ENCODE measurements at places on chromosomes 6 and 20. TPM values are rescaled to one million over a fixed set of nuclear protein-coding genes. Genes with fewer than 3 reads are reported as not detected.

GRCh38 chr6:137237413-137238170, 18.4 kb upstream of the IFNGR1 start:
- no peak for DNase-seq

DNA sequence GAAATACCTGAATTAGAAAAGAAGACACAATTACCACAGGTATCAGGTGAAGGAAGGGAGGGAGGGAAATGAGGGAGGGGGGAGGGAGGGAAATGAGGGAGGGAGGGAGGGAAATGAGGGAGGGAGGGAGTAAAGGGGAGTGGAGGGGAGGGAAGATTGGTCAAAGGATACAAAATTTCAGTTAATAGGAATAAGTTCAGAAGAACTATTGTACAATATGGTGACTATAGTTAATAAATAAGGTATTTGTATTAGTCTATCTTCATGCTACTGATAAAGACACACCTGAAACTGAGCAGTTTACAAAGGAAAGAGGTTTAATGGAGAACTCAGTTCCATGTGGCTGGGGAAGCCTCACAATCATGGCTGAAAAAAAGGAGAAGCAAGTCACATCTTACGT, 185.7 kb downstream of the EYA2 start:
- no peak for DNase-seq

DNA sequence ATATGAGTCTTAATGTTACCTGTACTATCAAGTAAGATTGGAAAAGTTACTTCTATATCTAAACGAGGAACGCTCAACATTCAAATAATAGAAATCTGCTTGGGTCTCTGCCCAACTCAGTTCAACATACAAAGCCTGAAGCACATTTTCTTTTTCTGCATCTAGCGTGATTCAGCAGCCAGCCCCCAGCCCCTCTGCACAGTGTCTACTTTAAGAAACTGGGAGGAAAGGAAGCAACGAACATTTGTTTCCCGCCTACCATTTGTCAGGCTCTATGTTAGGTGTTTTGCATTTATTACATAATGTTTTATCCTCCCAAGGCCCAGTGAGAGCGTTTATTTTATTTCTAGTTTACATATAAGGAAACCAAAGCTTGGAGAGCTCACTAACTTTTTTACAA, 17.3 kb downstream of the PHACTR1 start:
- DNase-seq: no peak

GRCh38 chr6:158796353-158796752, 22.8 kb downstream of the EZR start:
- no peak for DNase-seq

DNA sequence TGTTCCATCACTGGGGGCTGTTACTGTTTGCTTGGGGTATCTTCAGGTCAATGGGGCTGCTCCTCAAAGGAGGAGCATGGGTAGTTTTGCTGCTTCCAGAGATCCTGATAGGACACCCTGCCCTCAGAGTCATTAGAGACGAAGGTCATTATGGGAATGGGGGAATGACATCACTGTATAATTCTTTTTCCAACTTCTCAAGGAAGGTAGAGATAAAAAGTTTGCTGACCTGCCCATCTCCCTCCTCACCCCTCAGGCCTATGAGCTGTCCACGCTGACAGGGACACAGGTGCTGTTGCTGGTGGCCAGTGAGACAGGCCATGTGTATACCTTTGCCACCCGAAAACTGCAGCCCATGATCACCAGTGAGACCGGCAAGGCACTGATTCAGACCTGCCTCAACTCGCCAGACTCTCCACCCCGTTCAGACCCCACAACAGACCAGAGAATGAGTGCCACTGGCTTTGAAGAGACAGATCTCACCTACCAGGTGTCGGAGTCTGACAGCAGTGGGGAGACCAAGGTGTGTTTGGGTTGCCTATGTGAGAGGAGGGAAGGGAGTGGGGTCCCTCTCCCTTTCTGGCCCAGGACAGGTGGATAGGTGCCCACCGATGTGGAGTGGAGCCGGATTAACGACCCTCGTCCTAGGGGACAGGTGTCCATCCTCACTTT, 2.7 kb downstream of the SRF start:
- DNase-seq: no peak

GRCh38 chr6:5390177-5390576, 128.9 kb downstream of the FARS2 start:
- no peak for DNase-seq

GRCh38 chr6:33699739-33700138, 11.8 kb downstream of the UQCC2 start:
- DNase-seq: no peak

DNA sequence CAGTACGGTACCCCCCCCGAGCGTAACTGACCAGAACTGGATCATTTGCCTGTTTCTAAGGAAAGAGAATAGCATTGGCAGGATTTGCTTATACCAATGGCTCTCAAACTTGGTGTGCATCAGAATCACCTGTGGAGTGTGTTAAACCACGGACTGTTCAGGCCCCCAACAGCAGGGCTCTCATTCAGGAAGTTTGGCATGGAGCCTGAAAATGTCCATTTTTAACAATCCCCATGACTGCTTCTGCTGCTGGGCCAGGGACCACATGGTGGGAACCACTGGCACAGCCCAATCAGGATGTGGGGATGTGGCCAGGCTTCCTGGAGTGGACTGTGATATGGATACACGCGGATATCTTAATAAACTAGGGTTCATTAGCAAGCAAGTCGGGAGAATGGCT, 53.9 kb downstream of the GTF2H5 start:
- DNase-seq: no peak

DNA sequence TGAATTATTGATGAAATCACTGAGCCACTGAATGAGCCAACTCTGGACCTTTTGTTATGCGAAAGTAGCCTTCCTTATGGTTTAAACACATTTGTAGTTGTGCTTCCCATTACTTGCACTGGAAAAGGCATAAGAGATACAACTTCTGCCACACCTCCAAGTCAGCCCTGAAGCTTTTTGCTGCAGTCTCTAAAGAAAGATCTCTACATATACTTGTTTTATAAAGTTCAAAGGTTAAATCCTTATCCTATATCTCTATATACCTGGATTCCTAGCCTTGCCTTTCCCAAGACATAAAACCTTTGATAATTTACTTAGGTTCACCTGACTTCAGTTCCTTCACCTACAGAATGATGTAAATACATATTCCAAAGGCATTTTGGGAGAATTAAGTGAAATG, 132.0 kb downstream of the PTPRK start:
- no peak for DNase-seq

DNA sequence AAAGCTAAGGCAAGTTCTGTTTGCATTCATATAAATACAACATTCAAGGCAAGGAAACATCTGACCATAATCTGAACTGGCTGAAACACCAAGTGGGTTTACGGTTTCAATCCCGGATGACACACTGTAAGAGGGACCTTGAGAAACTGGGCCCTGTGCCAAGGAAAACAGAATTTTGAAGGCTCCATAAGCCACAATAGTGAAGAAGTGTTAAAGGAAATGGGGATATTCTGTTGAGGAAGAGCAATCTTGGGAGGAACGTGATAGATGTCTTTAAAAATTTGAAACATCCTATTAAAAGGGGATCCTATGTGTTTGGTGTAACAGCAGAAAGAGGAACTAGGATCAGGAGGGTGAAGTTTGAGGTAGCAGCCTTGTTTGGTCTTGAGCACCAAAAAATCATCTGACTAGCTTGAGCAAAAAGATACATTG, 82.4 kb upstream of the TAB2 start:
- no peak for DNase-seq

DNA sequence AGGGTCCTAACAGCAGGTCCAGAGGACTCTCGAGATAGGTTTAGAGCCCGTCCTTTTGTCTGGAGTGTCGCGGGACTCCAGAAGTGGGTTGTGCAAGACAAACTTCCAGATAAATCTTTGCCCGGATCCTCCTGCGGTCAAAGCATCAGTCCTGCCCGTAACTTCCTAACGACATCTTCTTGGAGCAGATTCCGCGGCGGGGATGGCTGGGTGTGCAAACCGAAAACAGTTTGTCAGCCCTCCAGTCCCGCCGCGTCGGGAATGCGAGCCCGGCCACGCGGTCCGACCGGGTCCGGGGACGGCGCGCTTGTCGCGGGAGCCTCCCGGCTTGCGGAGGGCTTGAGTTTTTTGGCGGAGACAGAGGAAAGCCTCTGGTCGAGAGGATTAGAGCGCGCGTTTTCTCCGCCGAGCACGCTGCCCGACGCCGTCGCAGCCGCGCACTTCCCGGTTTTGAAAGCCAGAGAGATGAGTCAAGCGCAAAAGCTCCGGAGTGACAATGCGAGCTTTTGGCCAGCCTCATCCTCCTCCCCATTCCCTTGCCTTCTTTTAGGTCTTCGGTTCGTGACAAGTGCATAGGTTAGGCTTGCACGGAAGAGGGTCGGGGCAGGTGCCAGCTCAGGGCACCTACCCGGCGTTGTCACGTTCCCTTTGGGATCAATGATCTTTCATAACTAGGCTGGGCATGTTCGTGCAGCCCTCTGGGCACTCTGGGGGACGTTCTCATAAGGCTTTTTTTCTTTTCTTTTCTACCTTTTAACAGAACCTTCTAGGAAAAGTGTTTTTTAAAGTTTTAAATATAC, 91.3 kb upstream of the PRDM1 start:
- DNase-seq: peak; percentile 56

DNA sequence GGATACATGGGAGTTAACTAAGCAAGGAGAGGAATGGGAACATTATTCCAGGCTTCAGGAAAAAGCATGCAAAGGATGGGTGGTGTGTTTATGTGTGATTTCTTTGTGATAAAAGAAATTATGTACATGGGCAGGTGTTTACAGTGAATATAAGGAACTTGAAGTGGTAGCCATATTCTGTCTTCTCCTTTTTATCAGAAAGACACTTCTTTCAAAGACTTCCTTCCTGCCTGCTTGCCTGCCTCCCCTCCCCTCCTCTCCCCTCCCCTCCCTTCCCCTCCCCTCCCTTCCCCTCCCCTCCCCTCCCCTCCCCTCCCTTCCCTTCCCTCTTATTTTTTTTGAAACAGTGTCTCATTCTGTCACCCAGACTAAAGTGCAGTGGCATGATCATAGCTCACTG, 14.4 kb downstream of the CYB5R4 start:
- no peak for DNase-seq

DNA sequence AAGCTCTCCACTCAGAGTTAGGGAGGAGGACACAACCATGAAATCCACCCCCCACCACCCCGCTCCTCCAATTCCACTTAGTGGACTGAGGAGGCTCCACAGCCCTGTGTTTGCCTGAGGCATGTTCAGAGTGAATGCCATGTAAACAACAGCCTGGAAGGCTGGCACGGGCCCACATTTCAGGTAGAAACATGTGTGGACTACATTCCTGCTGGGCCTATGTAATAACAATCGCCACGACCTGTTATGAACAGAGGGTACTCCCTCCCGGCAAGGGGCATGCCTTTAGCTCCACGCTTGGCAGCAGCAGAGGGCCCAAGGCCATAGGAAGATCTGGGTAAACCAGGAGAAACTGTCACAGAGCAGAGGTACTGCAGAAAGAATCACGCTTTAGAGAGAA, 65.5 kb downstream of the ISM1 start:
- DNase-seq: no peak

GRCh38 chr20:38330638-38331037, 15.6 kb upstream of the LBP start:
- DNase-seq: no peak

- DNase-seq: no peak
These were observed 83.3 kb downstream of the SMPDL3A start for GRCh38 chr6:122872311-122872710.

GRCh38 chr6:107116931-107117330, 1.6 kb upstream of the BEND3 start:
- DNase-seq: no peak

DNA sequence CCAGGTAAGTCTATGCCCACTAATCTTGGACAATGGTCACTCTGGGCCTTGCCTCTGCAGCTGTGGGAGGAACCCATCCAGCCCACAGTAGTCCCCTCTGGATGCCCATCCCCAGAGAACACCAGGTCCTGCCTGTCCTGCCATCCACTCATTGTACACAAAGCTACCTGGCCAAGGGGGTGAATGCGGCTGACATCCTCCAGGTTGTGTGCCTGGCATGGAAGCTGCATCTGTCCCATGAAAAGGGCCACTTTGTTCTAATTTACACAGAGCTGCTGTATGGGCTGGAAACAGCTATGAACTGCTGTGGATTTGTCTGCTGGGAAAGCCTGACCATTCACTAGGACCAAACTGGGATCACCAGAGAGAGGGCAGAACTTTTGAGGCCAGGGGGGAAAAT, 324.8 kb downstream of the LRFN2 start:
- DNase-seq: no peak

- DNase-seq: no peak
These were observed 232.2 kb downstream of the ERMARD start for GRCh38 chr6:169983651-169984050.

- DNase-seq: no peak
These were observed 192.2 kb upstream of the DTNBP1 start for GRCh38 chr6:15854826-15855710.

DNA sequence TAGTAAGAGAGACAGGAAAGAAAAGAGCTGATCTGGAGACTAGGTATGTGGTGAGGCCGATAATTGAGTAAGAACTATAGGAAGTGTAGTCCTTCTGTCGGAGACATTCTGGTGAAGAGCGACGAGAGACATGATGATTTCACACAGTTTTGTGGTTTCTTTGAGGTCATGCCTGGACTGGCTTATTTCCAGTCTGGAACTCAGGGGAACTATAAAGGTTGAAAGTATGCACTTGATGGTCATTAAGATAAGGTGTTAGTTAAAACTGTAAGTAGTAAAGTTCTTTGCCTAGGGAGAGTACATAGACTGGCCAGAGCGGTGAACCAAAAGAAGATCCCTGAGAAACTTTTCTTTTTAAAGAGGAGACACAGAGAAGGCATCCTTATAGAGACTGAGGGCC, 68.8 kb downstream of the RFX6 start:
- no peak for DNase-seq

- no peak for DNase-seq
These were observed 97.1 kb upstream of the PRDM1 start for GRCh38 chr6:105988812-105989577.

Gene MRPL14
- 37.2 TPM for total RNA-seq

Gene ADGRG6
- 2.6 TPM for total RNA-seq

Gene ZNF311
- total RNA-seq: 0.10 TPM

Gene ZNF217
- 7.4 TPM for total RNA-seq

Gene IMPG1
- not detected for total RNA-seq

Gene PSORS1C2
- total RNA-seq: not detected

Gene HCK
- total RNA-seq: 3.1 TPM

Gene FRK
- total RNA-seq: 8.3 TPM

Gene PREX1
- total RNA-seq: 5.2 TPM

Gene ENPP4
- 16.6 TPM for total RNA-seq

Gene OSBPL2
- total RNA-seq: 52.7 TPM

Gene NUP153
- 24.1 TPM for total RNA-seq

Gene HDGFL1
- total RNA-seq: not detected

Gene SYCP2
- total RNA-seq: 2.0 TPM

Gene BIRC7
- total RNA-seq: 0.21 TPM
